ENCODE measurements at places on chromosomes 6 and 20.

GRCh38 chr20:34947336-34947735, 8.3 kb downstream of the GSS start:
- no peak for DNase-seq

DNA sequence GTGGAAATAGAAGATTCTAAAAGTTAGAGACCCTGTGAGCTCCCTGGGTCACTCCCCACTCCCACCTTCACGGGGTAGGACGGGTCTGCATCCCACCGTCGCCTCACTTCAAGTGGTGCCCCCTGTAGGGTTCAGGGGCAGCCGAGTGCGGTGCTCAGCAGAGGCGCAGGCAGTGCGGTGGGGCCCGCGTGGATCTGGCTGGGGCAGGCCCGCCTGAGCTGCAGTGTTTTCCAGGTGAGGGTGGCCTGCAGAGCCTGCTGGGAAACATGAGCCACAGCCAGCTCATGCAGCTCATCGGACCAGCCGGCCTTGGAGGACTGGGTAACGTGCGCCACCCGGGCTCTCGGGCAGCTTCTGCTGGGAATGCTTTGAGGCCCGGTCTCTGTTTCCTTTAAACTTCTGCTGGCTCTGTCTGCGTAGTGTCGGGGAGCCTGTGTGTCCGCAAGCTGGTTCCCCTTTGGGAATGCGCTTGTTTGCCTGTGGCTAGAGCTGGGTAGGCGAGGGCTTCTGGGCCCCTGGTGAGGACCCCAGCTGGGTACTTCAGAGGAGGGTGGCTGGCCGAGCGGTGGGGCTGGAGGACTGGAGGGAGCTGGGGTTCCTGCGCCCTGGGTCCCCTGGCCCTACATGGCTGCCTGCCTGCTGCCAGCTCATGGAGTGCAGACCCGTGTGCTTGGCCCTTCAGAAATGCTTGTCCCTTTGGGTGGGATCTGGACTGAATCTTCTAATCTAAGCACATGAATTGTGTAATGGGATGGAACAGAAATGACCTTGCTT, 3.8 kb downstream of the ADRM1 start:
- no peak for DNase-seq

GRCh38 chr6:8000188-8000596, 64.0 kb downstream of the BLOC1S5 start:
- no peak for DNase-seq

- no peak for DNase-seq
Measured at GRCh38 chr20:24789877-24790276, 159.2 kb upstream of the CST7 start.

DNA sequence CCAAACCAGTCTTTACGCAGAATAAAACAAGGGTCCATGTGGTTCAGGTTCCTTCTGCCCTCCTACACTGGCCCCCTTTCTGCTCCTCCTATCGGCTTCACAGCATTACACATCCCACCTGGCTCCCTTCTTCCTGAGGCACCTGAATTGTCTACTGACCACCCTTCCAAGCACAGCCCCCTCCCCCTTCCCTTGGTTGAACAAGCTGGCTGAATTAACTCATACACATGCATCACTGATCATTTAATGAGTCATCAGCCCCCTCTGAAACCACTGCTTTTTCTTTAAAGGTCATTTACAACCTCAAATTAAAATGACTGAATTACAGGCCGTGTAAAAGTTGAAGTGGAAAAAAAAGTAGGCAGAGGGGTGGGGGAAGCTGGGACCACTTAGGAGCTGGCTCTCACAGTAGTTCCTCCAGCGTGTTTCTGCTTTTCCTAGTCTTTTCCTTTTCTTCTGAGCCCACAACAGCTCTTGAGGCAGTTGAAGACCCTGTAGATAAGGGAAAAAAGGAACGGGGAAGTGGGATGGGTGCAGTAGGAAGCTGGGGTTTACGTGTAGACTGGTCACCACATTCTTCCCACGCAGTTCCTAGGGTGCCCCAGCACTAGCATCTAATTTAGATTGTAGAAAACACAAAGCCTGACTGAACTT, 67.6 kb downstream of the FYN start:
- DNase-seq, result no peak

Measured in BJ (cell line).